ENCODE measurements at places on chromosomes 2 and 18.

DNA sequence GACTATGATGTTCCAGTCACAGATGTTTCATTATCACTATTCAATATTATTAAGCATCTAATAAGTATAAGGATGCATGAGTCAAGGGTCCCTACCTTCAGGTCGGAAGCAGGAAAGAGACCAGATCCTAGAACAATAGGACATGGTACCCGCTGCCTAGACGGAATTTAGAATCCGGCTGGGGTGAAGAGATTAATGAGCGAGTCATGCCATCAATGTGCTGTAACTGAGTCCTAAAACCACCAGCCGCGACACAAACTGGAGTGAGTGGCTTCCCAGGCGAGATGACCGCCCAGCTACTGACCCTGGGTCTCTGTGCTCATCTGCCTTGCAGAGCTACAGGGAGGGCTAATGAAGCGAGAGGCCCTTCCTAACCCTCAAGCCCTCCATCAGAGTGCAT, 73.6 kb downstream of the DNMT3A start:
- no peak for DNase-seq

DNA sequence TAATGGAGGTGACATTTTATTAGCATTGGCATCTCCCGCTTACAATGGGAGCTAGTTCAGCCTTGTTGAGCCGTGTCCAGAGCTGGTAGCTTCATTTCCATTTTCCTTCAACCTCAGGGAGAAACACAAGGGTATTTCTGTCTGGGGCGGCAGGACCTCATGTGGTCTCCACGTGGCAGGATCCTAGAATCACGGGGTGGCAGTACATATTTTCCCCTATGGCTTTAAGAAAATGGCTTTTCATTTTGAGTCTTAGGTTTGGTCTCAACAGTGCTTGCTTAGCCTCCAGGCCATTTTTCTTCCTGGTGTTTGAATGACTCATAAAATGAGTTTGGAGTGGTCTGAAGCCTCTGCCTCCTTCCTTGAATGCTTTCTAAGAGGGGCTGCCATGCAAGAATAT, 20.3 kb downstream of the CABLES1 start:
- no peak for DNase-seq

DNA sequence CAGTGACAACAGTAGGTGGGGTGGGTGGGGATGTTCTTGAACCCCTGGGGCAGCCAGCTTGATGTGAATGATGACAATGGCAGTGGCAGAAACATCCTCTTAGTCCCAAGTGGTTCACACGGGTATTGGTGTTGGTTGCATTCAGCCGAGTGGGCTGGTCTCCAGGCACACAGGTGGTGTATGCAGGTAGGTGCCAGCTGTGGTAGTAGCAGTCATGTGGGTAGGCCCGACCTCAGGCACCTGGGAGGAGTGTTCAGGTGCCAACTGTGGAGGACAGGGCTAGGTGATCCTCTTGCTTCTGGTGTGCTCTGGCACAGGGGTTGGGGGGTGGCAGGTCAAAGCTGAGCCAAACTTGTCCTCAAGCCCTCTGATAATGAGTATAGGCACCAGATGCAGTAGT, 327.6 kb upstream of the CYP26B1 start:
- no peak for DNase-seq

- no peak for DNase-seq
Observed at GRCh38 chr2:178579006-178579405, 98.7 kb downstream of the PLEKHA3 start.

DNA sequence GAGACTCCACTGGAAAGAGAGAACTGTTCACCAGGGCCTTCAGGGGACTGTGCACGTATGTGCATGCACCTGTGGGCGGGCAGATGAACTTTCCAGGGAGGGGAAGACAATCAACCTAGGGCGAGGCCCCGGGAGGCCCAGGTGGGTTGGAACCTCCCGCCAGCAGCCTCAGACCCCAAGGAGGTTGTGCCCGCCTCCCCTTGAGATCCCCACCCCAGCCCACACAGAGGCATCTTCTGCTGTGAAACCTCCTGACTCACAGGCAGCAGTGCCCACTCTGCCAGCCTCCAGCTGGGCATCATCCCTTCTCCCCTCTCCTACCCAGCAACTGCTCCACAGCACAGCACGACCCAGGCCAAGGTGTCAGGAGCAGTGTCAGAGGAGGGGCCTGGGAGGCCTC, 54.4 kb downstream of the FAM178B start:
- DNase-seq: no peak
